ENCODE measurements at places on chromosomes 6 and 20.
A peak's percentile ranks its signal among the peaks of the same experiment; 100 is the strongest.

- no peak for DNase-seq
Measured at GRCh38 chr6:129523816-129524215, 186.2 kb downstream of the ARHGAP18 start.

DNA sequence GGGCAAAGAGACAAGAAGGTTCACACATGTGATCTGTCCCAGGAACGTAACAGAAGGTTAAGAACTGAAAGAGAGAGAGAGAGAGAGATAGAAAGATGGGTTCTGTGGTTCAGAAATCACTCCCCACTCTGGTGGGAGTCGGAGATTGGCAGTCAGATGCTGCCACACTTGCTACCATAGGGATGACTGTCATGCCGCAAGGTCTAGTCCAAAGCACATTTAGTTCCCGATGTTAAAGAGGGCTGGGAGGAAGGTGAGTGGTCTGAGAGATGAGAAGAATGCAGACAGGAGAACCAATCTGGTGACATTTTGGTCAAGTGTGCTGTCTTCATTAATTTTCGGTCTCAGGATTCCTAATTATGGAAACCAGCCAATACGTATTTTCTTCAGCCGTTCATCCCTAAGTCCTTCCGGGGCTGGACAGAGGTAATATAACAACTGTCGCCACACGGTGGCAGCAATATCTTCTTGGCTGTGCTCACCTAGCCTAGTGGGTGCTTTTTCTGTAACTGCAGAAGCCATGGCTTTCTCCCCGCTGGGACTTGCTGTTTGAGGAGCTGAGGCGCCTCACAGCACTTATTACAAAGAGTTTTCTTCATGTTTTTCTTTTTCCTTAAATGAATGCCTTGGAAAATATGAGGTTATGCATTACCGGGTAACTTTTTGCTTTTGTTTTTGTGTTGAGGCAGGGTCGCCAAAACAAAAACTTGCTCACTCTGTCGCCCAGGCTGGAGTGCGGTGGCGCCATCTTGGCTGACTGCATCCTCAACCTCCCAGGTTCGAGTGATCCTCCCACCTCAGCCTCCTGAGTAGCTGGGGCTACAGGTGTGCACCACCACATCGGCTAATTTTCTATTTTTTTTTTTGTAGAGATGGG lies 46.0 kb downstream of the SLC35D3 start:
- peak; percentile 42 for DNase-seq

GRCh38 chr20:37166867-37167266 lies 12.3 kb upstream of the RPN2 start:
- no peak for DNase-seq

GRCh38 chr6:157996201-157996712 lies 14.6 kb downstream of the SYNJ2 start:
- DNase-seq, result no peak

DNA sequence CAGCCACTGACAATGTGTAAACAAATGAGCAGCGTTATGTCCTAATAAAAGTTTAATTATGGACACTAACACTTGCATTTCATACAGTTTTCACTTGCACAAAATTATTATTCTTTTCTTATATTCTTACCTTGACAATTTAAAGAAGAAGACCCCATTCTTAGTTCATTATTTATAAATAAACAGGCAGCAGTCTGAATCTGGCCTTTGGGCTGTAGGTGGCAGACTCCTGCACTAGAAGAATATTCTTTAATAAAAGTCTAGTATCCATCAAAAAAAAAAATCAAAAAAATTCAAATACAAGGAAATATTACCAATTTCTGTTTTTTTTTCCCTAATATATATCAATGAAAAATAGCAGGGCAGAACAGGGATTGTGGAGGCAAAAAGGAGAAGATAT lies 24.8 kb downstream of the PTCHD4 start:
- DNase-seq, result no peak

GRCh38 chr6:25065666-25066065 lies 129.9 kb upstream of the RIPOR2 start:
- DNase-seq, result no peak

DNA sequence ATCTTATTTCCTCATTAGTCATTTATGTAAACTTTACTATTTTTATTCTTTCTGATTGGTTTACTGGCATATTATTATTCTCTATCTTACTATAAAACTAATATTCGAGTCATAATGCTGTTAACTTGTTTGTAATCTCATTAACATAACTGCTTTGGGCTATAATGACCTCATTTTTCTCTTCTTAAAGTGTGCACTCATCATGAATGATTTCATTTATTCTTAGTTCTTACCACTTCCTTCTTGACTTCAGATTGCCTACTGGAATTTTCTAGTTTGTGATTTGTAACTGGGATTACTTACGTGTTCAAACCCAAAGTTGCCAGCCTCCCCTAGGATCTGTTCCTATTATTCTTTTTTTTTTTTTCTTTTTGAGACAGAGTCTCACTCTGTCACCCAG lies 91.8 kb upstream of the TNFAIP3 start:
- DNase-seq, result no peak

DNA sequence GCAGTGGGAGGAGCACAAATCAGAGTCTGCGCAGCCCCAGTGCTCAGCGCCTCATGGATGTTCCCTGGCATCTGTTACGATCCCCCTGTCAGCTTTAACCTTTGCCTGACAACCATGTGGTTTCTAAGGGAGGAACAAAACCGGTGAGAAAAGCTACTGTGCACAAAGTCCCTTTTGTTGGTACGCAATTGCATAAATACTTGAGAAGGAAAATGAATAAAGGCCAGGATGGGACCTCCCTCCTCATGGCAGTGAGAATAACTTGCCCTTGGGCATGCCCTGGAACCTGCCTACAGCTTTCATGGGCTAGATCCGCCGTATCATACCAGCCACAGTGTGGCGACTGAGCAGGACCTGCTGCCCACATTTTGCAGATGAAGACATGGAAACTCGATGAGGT lies 81.0 kb downstream of the RIN2 start:
- DNase-seq, result no peak

- no peak for DNase-seq
Measured at GRCh38 chr6:151239603-151240035, at the start of gene AKAP12. Gene AKAP12 (plus strand): TSS chr6:151239967. CDS start chr6:151240563, 596 bp downstream.

GRCh38 chr20:36313476-36313875 lies 7.3 kb downstream of the DLGAP4 start:
- no peak for DNase-seq

- peak; percentile 65 for DNase-seq
Measured at GRCh38 chr6:137076277-137077068, 31.7 kb upstream of the IL20RA start.

- DNase-seq, result peak; percentile 39
Measured at GRCh38 chr6:28884423-28885131, 39.2 kb downstream of the TRIM27 start.

GRCh38 chr6:77566235-77566634 lies 86.6 kb upstream of the MEI4 start:
- no peak for DNase-seq

DNA sequence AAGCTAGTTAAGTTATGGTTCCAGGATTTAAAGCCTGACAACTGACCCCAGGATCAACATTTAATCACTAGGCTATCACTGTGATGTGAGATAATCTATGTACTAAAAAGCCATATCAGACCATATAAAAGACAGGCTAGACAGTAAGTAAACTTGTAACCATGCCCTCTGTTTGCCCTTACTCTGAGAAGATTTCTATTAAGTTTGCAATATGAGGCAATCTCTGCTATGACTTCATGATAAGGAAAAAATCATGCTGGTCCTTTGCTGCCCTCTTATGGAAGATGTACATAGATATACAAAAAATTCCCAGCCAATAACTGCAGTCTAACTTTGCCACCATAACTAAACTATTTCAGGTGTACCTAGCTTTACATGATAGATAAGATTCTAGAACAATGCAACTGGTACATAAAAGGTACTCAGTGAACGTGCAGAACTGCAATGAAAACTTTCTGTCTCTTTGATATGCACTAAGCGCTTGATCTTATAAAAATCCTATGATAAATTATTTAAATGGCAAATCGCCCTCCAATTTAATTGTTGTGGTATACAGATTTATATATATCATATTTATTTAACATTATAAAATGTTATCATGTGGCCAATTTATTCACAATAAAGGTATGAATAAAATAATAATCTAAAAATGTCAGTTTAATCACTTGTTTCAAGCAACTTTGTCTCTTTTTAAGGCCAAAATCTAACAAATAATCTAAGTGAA lies 70.5 kb downstream of the FAM217A start:
- DNase-seq, result peak; percentile 49

DNA sequence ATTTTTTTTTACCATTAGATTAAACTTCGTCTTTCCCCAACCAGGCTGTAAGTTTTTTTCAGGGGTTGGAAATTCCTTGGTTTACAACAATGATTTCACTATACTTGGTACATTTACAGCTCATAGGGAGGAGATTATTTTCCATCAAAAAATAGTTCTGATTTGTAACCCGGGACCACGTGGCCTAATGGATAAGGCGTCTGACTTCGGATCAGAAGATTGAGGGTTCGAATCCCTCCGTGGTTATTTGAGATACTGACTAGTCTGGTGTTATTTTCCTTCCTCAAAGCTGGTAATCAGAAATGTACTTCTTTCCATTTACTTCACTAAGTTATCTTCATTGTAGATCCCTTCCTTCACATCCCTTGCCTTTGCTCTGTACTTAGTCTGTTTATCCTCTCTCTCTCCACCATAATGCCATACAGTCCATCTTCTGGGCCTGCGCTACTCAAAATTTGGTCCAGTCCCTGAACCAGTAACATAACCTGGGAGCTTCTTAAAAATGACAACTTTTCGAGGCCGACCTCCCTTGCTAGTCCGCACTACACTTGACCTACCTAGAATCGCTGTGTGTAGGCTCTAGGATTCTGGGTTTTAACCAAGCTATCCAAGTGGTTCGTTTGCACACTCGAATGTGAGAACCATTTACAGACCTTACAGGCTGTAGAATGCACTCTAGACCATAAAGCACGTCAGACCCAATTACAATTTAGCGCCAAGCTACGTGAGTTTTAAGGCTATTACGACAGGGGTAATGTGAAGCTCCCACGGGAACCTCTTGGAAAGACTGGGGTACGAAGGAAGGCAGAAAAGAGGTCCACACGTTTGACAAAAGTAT lies 42.1 kb upstream of the BTN3A2 start:
- peak; percentile 48 for DNase-seq

All from SK-N-SH (cell line).